ENCODE measurements at places on chromosomes 13 and 19.

GRCh38 chr13:33462109-33462508 is 176.6 kb upstream of the STARD13 start:
- DNase-seq, result no peak

DNA sequence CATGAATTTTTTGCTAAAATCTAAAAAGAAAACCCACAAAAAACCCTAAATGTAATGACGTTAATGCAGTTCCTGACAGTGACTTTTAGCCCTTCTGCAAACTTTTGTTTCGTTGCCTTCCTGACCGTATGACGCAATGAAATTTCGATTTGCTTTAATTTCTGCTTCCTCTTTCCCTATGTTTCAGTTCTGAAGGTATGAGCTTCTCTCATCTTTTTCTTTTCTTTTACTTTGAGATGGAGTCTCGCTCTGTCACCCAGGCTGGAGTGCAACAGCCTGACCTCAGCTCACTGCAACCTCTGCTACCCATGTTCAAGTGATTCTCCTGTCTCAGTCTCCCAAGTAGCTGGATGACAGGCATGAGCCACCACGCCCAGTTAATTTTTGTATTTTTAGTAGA is 6.1 kb upstream of the LILRA5 start:
- DNase-seq, result no peak

DNA sequence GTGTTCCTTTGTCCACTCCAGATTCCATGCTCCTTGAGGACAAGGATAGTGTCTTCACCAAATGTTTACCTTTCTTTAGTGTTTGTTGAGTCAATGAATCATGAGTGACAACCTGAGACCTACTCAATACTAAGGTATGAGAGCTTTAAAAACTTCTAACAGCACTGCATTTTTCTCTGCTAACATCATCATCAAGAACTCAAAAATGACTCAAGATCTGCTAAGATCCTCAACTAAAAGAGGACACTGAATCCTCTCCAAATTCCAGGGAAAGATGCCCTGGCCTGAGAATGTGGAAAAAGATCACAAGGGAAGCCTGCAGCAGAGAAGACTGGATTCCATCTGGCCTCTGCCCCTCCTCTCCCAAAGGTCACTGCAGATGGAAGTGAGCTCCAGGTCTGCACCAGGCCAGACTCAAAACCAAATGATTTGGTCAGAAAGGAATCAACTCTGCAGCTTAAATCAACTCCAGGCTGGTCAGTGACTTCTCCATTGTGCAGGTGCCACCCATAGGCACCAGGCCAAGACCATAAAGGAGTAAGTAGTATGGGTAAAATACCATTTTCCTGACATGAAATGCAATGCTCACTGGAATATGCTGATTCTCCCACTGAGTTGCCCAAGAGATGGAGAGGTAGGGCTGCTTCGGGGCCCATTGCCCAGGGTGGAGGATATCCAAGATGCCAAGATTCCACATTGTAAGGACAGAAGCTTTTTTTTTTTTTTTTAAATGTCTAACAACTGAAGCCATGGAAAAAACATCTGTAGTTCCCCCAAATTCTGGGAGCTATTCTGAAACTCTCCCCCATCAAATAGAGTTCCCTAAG is 89.5 kb upstream of the DOCK9 start:
- DNase-seq, result no peak

- no peak for DNase-seq
These were observed 1.9 kb upstream of the CACNG8 start for GRCh38 chr19:53960886-53961285.

- DNase-seq, result no peak
These were observed 9.6 kb downstream of the ABHD13 start for GRCh38 chr13:108227651-108228272.

All from esophagus squamous epithelium (tissue), 5 donors.